T follicular helper cell (primary cell): ENCODE measurements at places on chromosomes 1 and 21.

GRCh38 chr1:176949033-176949662 lies 215.4 kb downstream of the ASTN1 start:
- DNase-seq = no peak

DNA sequence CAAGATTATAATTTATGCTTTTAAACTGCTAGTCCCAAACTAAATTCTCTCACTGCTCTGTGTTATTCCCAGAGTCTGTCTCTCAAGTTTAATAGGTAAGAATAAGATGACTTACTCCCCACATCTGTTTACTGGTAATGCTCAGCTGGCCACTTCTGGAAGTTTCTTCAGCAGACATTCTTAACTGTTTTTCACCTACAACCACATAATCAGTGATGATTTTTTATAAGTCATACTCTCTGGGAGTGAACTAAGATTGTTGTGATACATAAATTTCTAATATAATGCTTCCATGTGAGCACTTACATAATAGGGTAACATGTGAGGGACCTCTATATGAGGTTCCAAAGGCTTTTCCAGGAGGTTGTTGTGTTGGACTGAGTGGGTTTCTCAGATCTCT lies 8.7 kb downstream of the SLAMF7 start:
- no peak for DNase-seq

- DNase-seq = no peak
Measured at GRCh38 chr1:101697072-101697471, 299.7 kb downstream of the OLFM3 start.

DNA sequence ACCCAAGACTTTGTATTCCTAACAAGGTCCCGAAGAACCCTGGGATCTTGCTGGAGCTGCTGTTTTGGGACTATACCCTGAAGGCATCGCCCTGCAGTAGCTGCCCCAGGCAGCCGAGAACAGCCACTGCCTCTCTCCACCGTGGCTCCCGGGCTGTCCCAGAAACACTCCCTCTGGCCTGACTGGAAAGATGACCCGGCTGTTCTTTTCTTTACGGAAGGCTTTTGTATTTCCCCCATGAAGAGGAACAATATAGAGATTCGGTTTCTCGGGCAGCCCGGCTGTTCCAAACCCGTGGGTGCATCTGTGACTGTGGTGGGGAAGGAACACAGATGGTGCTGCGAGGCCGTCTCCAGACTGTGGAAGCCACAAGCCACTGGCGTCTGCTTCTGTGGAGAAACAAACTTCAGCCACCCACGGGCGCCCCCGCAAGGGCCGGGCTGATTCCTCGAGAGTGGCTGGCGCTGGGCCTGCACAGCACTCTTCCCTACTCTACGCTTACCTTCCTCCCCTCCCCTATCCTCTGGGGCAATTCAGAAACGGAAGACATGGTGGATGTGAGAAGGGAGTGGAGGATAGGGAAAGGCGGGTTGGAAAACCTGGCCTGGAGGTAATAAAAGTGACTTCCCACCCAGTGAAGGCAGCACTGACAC lies 33.7 kb upstream of the VASH2 start:
- DNase-seq = no peak

DNA sequence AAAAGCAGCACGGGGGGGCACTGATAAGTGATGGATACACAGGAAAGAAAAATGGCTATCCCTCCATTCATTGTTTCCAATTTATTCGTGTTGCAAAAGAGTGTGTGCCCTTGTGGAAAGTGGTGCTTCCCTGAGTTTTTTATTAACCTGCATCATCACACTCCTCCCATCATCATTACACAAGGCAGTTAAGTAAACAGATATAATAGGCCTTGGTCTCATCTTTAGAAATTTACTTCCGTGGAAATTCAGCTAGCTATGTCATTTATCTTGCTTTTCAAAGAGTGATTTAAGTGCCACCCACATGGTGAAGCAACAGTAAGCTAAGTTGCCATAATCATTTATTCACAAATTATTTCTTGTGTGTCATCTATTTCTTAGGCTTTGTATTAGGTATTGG lies 473.3 kb downstream of the NEGR1 start:
- DNase-seq = no peak

DNA sequence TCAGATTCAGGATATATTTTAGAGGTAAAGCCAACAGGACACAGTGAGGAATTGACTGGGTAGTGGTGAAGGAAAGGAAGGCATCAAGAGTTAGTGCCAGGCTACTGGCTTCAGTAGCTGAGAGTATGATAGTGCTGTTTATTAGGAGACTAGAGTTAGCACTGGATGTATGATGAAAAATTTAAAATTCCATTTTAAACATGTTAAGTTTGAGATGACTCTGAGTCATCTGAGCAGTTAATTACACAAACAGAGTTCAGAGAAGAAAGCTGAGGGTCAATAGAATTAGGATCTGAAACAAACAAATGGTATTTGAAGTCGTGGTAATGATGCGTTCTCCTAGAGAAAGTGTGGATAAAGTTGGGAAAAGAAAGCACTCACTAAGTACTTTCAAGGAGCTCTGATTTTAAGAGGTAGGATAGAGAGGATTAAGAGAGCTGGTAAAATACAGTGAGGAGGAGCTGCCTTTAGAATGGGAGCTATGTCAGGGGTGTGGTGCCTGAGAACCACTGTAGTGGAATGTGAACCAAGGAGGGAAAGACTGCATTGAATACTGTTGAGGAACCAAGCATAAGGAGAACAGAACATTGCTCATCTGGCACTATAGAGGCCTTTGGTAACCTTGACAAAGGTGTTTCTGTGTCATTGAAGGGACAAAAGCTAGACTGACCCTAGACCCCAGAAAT lies 21.7 kb upstream of the SHCBP1L start:
- no peak for DNase-seq

DNA sequence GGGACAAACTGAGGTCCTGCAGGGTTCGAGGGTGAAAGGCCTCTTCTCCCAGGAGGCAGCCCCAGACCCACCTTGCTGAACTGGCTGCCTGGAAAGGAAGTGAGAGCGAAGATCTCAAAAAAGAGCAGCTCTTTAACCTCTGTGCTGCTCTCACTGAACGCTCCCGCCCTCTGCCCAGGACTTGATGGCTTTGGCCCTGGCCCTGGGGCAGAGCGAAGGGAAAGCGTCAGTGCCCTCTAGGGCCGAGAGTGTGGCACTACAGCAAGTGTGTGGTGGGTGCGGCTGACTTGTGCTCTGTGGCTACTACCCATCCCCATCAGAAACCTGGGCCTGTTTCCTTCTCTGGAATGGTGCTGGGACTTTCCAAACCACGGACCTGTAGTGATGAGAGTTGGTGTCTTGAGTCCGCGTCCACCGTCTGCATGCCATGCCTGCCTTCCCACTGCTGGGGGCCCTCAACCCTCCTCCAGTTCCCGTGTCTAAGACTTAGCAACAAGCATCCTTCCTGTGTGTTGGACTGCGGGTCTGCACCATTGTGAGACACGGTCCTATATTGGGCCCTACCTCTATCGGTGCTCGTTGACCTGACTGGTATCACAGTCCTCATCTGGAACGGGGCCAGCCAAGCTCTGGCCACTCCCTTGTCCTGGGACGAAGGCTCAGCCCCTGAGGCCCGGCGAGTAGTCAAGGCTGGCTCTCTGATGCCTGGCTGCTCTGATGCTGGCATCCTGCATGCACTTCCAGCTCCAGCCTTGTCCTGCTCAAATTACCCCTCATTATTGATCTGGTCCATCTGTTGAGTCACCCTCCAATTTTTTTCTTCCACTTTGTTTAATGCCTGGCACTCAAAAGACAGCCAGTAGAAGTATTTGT lies 180.3 kb downstream of the DISC1 start:
- DNase-seq = no peak

DNA sequence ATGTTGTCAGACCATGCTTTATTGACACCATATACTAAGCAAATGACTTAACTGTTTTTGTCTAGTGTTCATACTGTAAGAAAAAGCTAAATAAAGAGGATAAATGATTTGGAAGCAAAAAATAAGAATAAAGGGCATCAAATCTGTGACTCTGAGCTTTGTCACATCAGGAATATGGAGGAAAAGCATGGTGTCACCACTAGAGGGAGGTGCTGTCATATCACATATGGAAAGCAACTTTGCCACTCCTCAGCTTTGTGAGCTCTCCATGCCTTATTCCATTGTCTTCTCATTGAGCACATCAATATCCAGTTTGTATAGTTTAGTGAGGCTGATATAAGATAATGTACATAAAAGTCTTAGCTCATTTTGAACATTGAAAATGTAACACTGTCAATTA lies 20.8 kb upstream of the GBP1 start:
- peak; percentile 36 for DNase-seq

- no peak for DNase-seq
Measured at GRCh38 chr1:57638239-57638638, 214.4 kb upstream of the DAB1 start.

- DNase-seq = no peak
Measured at GRCh38 chr1:196558411-196558810, 49.8 kb downstream of the KCNT2 start.

- DNase-seq = no peak
Measured at GRCh38 chr1:147502760-147503159, 38.5 kb upstream of the BCL9 start.

GRCh38 chr1:214882616-214883015 lies 199.9 kb upstream of the KCNK2 start:
- DNase-seq = no peak

DNA sequence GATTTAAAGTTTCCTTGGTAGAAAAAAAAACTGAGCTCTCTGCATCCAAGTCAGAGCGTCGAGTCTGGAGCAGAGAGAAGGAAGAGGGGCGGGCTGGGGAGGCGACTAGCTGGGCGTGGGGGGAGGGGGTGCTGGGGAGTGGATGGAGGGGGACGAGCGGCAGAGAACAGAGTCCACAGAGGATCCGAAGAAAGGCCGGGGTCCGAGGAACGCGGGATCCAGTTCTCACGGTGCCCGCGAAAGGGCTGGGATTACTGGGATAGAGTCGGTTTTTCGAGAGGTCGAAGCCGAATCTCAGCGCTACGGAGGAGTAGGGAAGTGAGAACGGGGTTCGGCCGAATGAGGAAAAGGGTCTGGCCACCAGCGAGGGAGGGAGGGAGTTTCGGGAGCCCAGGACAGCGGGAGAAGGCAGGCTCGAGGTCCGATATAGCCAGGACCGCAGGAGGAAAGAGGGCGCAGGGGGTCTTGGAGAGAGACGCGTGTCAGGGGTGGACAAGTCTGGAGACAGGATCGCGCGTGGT lies 665 bp downstream of the DAB1 start:
- no peak for DNase-seq

- DNase-seq = no peak
Measured at GRCh38 chr1:210647406-210648333, 319.0 kb downstream of the HHAT start.

- no peak for DNase-seq
Measured at GRCh38 chr1:151455966-151456365, 3.3 kb downstream of the POGZ start.

- peak; percentile 39 for DNase-seq
Measured at GRCh38 chr1:156814571-156815260, 1.9 kb downstream of the SH2D2A start.

DNA sequence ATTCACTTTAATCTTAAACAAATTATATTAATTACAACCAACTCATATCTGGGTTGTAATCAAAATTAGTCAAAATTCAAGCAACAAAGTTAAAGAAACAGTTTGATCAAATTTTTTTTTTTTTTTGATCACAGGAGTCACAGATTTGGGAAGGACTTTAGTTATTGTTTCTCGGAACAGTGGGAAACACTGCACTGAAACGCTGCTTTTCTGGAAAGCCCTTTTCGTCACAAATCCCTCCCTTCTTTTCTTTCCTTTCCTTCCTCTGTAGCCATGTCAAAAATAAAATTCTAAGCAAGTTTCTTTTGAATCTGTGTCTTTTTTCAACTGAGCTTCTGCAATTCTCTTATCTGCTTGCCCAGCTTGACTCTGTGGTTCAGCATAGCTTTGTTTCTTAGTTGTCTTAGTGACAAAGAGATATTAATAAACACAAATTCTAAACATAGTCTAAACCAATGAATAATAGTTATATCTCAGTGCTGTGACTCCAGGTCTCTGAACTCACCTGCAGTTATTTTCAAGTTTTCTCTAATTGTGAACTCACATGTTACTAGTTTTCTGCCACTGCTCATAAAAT lies 53.8 kb downstream of the PTGS2 start:
- no peak for DNase-seq

- no peak for DNase-seq
Measured at GRCh38 chr1:177913762-177914540, 55.9 kb downstream of the SEC16B start.

DNA sequence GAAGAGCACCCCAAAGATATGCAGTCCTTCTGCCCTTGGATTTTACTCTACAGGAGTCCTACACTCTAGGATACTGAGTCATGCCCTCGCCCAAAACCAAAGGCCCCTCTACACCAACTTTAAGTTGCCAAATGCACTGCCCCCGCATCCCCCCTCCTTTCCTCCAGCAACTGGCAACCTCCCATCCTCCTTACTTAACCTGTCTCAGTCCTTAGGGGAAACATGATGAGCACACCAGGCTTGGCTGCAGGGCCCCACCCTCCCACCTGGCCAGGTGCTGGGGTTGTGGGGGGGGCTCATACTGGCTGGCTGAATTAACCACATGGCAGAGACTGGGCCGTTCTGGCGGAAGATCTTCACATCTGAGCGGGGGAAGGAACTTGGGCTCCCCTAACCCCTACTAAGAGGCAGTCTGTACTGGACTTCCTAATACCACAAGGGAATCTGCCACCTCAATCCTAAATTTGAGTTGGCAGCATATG lies 1.2 kb downstream of the HDGF start:
- no peak for DNase-seq

GRCh38 chr1:19360016-19360415 lies 47.9 kb downstream of the SLC66A1 start:
- no peak for DNase-seq

DNA sequence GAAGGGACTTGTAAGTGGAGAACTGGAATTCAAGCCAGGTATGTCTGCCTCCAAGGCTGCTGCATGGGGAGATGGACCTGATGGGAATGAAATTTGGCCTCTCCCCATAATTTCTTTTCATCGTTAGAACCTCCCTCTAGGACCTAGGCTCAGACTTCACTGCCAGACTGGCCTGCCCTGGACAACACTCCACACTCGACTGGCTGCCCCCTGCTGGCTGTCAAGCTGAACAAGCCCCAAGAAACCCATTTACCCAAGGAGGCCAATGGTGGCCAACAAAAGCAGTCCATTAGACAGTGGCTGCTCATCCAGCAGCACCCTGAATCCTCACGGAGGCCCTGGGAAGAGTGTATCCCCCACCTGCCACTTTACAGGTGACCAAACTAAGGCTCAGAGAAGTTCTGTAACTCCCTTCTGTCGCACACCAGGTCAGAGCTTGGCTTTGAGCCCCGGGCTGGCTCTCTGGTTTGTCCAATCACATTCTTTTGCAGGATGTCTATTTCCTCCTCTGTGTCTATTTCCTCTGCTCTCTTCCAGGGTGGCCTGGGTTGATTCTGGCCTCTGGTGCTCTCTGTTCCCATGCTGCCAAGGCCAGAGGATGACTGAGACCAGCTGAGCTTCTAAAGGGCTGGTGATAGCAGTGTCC lies 3.8 kb downstream of the RNF186 start:
- DNase-seq = peak; percentile 17

GRCh38 chr1:165055581-165055980 lies 300.9 kb downstream of the LMX1A start:
- no peak for DNase-seq

GRCh38 chr1:178625695-178626094 lies 99.3 kb upstream of the RALGPS2 start:
- DNase-seq = no peak
